ENCODE measurements at places on chromosomes 5 and 9.

GRCh38 chr9:2727966-2728613, 10.8 kb downstream of the KCNV2 start:
- DNase-seq = no peak

GRCh38 chr5:76500633-76501393, 97.7 kb downstream of the IQGAP2 start:
- DNase-seq = no peak

- DNase-seq = no peak
These were observed 40.9 kb downstream of the PHF2 start for GRCh38 chr9:93617273-93617672.

DNA sequence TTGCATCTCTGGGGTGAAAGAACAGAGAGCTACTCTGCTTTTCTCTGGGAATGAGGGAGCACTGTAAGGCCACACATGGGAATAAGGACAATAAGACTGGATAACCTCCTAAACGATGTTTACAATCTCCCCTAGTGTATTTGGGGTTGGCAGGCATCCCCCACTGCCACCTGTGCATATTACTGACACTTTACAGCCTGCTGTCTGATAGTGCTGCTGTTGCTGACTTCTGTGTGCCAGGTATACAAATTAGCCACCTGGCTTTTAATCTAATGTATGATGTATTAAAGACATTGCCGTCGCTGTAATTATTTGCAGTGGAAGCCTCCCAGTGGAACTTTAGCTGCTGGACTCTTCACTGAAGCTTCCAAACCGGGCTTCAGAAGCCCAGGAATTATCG, 4.4 kb upstream of the SHISAL2B start:
- DNase-seq = no peak

DNA sequence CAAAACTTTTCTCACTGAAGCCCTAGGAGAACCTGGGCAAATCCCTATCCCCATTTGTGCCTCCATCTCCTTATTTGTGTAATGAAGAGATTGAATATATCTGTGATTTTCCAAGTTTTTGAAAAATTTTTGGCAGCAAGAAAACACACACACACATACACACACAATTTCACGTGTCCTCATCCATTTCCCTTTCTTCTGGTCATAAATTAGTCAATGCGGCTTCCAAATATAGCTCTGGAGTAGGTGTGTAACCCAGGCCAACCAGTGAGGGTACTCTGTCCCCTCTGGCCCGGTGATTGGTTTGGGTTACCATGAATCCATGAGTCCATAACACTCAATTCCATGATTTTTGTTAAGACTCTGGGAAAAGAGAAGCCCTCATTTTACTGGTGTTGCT, 12.7 kb downstream of the CSF1R start:
- no peak for DNase-seq

- no peak for DNase-seq
These were observed 225.7 kb upstream of the KLF9 start for GRCh38 chr9:70639853-70640814.

DNA sequence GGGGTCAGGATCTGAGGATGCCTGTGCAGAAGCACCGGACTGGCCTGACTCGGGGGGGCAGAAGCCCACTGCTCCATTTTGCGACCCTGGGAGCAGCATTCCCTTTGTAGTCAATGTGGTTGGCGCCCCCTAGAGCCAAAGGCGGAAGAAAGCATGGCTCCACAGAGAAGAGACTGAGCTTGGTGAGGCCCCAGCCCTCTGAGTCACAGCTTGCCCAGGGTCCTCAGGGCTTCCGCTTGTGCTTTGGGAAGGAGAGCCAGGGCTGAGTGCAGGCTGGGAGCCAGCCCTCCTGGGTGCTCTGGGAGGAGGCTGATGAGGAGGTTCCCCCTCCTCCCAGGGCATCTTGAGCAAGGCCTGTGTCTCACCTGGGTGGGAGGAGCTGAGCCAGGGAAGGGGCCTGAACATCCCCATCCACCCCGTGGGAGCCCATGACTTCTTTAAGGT, 5.5 kb upstream of the AQP3 start:
- no peak for DNase-seq

- no peak for DNase-seq
These were observed 295.5 kb upstream of the SMC2 start for GRCh38 chr9:103798620-103799019.

DNA sequence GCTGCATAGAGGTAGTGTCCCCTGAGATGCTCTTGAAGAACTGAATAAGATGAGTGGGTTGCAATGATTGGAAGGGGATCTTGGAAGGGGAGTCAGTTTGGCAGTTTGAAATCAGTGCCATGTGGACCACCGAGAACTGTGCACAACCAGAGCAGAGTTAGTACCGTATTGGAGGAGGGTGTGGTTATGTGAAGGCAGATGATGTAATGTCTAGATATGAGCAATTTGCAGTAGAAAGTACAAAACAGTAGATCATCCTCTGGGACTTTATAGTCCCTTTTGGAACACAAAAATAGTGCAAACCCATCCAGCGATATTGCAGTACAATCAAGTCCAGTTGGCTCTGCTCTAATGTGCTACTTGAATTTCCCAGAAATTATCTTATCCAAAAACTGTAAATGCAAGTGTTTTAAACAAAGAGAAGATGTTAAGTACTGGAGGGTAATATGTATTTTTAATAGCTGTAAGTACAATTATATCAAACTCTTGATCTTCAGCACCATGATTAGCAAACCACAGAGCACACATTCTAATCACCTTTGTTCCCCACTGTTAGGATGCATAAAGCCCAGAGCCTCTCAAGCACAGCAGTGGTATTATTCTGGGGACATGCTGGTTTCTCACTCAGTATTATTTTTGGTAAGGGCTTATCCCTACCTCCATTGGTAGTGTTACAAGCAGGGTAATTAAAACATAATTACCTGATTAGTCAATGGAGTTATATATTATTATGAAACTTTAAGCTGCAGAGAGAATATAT, 41.5 kb downstream of the MEGF10 start:
- DNase-seq = no peak

- DNase-seq = no peak
These were observed at the start of gene MEGF10 for GRCh38 chr5:127290019-127290945. TSS of gene MEGF10 (plus strand) at chr5:127290796. CDS start at chr5:127331309, 40,513 bp downstream.

GRCh38 chr9:124183772-124184171, 74.0 kb upstream of the NEK6 start:
- no peak for DNase-seq

- DNase-seq = no peak
These were observed 37.0 kb downstream of the ADAMTS12 start for GRCh38 chr5:33854733-33855151.

GRCh38 chr5:31416547-31416946, 115.3 kb downstream of the DROSHA start:
- no peak for DNase-seq

DNA sequence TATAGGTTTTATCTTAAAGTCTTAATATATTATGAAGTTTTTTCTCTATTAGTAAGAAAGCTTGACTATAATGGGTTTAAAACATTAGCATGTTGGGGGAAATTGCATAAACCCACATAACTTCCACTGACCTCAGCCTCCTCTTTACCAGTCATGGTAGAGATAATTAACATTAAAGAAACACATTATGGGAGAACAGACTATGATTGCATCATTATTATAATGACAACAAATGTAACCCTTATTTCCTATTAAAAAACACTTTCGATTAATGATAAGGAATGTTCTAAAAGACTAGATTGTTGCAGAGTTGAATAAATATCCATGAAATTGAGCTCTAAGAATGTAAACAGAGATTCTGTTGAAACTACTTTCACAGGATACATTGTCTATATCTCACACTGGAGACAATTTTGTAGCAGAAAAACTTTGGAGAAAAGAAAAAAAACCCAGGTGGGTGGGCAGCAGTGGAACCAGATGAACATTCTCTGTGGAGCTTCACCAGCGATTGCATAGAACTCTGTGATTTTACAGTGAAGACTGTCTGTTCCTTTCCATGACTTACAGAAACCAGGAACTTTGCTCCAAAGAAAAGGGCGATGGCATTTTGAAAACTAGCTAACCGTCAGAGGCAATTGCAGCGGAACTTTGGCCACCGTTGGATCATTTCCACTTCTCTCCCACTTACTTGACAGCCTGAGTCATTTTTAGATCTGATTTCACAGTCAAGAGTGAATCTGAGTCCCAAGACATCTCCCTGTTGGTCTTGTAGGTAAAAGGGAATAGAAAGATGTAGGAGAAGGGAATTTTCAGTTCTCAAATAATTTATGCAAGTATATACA, 21.0 kb upstream of the ERAP2 start:
- DNase-seq = no peak

DNA sequence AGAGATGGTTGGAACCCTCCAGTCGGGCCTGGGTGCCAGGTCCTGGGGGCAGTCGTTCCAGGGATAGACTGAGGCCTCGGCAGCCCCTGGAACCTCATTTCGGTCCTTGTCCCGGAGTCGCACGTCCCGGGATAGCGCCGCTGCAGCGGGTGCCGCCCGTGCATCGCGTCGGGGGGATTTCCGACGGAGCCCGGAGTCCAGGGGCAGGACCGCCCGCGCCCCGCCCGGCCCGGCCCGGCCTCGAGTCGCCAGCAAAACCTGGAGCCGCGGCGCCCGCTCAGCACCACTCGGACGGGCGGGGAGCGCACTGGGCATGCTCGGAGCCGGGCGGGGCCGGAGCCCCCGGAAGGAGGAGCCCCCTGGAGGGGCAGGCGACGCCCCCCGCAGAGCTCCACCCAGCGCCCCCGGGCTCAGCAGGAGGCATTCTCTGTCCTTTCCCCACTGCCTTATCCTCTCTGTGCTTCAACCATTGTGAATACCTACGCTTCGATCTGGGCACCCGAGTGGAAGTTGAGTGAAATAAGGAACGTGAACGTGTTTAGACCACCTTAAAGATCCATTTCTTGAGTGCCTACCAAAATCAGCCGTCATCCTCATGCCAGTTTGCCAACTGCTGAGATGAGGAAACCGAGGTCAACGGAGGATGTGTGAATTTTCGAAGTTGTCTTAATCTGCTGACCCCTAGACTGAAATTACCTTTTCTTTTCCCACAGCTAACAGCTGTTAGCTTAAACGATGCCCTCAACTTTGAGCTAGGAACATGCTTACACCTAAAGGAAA, 1.7 kb upstream of the PTPN3 start:
- no peak for DNase-seq

DNA sequence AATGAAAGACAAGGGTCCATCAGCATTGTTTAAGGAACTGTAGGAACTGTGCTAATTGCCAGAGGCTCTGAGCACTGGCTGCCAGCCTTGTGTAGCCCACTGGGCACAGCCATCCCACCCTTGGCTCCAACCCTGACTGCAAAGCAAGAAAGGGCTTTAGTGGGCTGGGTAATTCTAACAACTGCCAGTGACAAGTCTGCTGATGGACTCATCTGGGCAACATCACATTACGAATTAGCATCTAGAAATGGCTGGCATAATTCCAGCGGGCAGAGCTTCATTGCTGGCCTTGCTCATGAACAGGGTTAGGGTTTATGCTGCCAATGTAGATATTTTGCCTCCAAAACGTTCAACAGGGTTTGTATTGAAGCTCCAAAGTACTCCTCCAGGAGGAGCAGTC, 326.9 kb downstream of the ARHGEF28 start:
- DNase-seq = no peak

DNA sequence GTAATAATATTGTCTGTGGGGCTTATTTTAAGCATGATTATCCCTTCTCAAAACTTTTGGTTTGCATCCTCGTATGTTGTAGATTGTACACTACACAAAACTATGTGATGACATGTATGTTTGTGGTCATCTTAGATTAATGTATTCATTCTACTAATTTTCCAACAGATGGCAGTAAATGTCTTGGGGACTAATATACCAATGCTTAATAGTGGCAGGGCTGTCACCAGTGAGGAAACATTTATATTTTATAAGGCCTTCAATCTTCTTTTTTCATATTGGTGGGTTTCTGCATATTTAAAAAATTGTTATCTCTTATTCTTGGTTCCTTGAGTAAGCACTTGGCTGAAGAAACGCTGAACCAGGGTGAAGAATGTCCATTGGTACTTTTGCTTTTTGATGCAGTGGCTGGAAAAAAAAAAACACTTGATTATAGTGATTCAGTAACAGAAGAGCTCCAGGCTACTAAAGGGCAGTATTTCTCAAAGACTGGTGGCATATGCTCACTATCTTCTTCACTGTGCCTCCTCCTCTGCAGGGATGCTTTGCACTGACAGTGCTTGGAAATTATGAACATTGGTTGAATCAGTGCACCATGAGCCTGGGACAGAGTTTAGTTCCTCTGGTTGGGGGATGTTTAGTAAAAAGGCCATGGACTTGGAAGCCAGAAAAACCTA, 530.3 kb downstream of the RASEF start:
- DNase-seq = no peak

DNA sequence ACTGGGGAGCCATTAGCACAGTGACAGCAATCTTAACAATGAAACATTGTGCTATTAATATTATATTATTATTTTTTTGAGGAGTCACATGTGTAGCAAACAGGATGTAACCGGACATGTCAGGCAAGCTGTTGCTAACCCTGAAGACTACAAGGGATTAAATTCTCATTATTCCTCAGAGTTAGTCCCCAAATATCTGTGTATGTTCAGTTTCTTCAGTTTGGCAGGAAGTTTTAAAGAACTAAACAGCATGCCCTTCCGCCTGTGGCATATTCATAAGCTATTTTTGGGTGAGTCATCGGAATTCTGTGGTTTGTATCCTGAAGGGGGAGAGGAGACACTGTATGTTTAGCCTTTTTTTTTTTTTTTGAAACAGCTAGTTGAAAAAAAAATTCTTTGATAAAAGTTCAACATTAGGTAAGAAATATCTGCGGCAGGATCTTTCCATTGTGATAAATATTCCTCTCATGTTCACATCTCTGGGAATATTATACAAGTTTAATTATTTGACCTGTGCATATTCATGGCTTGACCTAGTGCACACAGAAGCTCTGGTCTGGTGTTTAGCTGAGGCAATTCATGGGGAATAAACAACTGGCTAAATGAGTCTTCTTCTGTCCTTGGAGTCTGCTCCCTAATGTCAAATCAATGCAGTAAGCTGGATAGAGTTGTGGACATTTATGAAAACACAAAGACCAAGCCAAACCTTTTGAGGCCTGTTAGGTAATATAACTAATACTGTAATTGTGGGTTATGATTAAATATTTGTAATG, 202.7 kb upstream of the CDKN2B start:
- DNase-seq = no peak

DNA sequence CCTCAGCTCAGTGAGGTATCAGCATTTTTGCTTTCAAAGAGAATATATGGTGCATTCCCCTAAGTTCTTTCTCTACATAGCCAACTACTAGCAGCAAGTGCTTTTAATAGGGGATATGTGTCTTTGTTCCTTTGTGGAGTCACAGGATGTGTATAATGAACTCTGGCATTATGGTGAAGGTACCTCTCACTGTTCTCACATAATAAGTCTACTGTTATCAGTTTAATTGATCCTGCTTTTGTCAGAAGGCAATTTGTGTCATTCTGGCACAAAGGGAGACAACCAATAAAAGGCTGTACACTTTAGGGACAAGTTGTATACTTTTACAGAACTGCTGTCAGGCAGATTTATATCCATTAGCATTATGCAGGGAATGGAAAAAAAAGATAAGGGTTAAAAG, 531.4 kb upstream of the RIOK2 start:
- no peak for DNase-seq
